H4 (cell line): ENCODE measurements at places on chromosomes 16 and 17. TPM values are rescaled to one million over a fixed set of nuclear protein-coding genes. Genes with fewer than 3 reads are reported as not detected.

- no peak for DNase-seq
Measured at GRCh38 chr17:63250830-63251229, 195.3 kb downstream of the CYB561 start.

GRCh38 chr16:74309789-74310781, 13.5 kb downstream of the PSMD7 start:
- peak; percentile 54 for DNase-seq

GRCh38 chr17:51166987-51167931, 1.0 kb downstream of the NME2 start:
- peak; percentile 33 for DNase-seq

- no peak for DNase-seq
Measured at GRCh38 chr17:62592341-62593099, 35.0 kb upstream of the MRC2 start.

DNA sequence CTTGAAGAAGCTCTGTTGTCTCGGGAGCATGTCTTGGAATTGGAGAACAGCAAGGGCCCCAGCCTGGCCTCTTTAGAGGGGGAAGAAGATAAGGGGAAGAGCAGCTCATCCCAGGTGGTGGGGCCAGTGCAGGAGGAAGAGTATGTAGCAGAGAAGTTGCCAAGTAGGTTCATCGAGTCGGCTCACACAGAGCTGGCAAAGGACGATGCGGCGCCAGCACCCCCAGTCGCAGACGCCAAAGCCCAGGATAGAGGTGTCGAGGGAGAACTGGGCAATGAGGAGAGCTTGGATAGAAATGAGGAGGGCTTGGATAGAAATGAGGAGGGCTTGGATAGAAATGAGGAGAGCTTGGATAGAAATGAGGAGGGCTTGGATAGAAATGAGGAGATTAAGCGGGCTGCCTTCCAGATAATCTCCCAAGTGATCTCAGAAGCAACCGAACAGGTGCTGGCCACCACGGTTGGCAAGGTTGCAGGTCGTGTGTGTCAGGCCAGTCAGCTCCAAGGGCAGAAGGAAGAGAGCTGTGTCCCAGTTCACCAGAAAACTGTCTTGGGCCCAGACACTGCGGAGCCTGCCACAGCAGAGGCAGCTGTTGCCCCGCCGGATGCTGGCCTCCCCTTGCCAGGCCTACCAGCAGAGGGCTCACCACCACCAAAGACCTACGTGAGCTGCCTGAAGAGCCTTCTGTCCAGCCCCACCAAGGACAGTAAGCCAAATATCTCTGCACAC, 21.2 kb downstream of the AKAP1 start:
- DNase-seq: peak; percentile 55

The TP53TG3 gene
- total RNA-seq: not detected in 2 replicates

DNA sequence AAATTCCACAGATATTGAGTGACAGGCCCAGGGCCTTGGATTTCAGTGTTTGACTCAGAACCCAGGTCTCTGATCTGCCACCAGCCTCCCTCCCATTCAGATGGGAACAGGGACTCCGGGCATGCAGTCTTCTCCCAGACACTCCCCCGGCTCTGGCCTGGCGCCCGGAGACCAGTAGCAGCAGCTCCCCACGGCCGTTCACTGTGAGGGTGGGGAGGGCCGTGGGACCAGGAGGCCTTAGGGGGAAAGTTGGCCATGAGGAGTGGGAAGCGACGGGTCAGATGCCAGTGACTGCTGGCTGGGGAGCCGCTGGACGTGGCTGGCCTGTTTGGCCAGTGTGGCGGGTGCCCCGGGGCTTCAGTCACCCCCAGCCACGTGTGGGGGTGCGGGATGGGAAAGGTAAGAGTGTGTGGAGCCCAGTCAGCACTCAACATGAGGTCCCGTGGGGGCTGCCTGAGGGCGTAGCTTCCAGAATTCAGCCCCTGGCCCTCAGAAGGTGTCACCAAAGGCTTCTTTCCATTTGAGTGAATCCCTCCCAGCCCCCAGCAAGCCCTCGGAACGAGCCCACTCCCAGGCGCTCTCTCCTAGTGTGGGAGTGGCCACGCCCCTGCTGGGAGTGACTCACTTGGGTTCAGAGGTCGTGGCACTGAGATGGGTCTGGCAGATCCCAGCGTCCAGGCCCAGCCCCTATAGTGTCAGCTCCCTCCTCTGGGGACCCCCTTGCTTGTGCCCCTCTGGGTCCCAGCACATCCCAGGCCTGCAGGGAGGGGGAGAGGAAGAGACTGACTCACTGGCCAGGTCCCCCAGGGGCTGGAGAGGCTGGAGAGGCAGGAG, 309.4 kb downstream of the SEC14L1 start:
- DNase-seq: peak; percentile 47

The CHRNE gene
- 0.04 and 0.14 TPM in 2 replicates for total RNA-seq

DNA sequence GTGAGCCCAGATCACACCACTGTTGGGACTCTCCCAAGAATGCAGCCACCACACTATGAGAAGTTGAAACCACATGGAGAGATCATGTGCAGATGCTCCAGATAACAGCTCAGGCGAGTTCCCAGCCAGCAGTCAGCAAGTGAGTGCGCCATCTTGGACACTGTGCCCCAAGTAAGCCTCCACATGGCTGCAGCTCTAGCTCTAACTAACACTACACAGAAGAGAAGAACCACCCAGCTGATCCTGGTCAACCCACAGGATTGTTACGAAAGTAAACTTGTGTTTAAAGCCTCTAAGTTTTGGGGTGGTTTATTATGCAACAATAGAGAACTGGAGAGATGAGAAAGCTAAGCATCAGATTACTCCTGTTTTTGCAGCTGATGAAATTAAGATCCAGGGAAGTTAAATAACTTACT, 25.8 kb downstream of the SLC38A7 start:
- DNase-seq: peak; percentile 51

The CD300LD gene
- not detected in 2 replicates for total RNA-seq

GRCh38 chr16:11801481-11802021, 4.5 kb upstream of the ZC3H7A start:
- DNase-seq: no peak

DNA sequence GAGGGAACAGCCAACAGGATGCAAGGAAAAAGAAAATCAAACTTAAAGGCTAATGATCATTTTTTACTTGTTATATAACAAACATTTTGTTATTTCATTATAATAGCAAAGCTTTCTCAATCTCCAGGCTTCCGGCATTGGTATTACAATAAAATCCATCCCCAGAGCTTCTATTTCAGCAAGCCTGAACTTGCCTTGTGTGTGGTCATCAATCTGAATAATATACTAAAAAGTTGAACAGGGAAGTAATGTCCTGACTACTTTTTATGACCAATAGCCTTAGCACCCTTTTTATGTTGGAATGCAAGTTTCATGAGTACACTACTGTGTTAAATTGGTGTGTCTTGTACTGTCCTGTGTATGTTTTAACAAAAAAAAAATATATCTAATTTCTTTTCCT, 27.1 kb upstream of the VWA3A start:
- no peak for DNase-seq

DNA sequence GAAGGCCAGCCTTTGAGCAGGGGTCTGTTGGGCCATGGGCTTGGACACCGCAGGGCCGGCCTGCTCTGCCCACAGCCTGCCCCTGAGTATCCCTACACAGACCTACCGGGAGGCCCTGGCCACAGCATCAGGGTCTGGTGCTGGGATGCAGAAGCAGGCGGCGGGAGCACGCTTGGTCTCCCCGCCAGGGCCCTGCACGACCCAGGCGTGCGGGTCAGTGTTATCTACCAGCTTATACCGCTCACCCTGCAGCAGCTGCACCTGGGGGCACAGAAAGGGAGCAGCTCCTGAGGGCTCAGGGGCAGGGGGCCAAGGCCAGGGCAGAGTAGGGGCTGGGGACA, 8.8 kb downstream of the EVPL start:
- no peak for DNase-seq

DNA sequence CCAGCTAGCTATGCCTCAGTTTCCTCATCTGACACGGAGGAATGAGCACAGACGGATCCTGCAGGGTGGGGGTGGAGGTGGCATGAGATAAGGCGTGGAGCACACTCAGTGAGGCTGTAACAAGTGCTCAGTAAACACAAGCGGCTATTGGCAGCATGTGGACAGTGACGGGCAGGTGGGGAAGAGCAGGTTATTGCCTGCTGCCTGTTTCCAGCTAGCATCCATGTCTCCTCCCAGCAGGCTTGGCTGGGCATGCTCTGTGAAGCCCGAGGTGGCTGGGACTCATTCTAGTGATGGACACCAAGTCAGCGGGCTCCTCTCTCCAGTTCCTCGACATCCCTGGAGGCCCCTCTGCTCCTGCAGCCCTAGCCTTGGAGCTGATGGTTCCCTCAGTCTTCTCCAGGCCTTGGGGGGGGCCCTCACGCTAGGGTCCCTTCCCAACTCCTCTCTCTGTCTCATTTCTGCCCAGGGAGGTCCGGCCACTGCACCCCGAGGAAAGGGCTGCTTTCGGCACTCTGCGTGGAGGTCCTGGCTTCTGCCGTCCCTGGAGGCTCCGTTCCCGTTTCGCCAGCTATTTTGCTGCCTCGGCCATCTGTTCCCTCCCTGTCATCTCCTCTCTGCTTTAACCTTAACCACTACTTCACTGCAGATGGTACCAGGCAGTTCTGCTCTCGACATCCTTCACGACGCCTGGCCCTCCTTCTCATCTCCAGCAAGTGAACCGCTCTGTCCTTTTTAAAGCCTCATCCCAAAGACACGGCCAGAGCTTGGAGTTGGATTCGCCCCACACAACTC, 6.2 kb downstream of the RTN4RL1 start:
- DNase-seq: no peak

The TEKT1 gene
- total RNA-seq: not detected in 2 replicates

The SLC13A2 gene
- total RNA-seq: not detected in 2 replicates

The ALOX12 gene
- total RNA-seq: not detected in 2 replicates

- no peak for DNase-seq
Measured at GRCh38 chr17:45949755-45950320, 49.2 kb upstream of the STH start.
